HS-5 (cell line): ENCODE measurements at places on chromosomes 4 and X.

DNA sequence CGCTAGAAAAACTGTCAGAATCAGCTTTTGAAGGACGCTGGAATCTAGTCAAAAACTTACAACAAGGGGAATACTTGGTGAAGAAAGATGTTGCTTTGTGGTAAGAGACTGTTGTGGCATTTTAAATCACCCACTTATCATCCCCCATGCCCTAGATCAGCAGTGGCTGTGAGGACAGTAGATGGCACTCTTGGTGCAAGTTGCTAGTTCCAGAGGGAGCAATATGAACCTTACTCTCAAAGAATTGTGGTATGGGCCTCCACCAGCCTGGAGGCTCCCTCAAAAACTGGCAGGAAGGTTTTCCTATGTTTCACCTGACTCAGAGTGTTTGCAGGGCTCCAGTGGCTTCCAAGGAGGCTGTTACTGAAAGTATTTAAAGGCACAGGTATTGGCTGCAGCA is 37.7 kb upstream of the SLC16A2 start:
- DNase-seq = peak; percentile 5

DNA sequence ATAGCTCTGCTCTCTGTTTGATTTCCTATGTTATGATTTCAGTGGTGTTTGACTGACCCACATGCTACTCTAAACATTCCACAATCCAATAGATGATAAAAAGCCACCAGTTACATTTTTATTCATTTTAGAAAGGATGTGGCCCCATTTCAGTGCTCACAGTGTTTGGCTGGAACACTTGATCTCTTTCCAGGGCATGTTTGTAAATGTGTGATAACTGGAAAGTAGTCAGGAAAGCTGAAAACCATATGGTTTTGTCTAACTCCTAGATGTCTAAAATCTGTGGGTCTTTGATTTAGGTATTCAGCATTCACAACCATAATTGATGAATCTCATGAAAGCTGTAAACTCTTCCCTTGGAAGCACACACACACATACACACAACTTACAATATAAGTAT is 904.9 kb upstream of the AGA start:
- DNase-seq = no peak

GRCh38 chrX:51053741-51054140 is 143.2 kb downstream of the BMP15 start:
- no peak for DNase-seq

DNA sequence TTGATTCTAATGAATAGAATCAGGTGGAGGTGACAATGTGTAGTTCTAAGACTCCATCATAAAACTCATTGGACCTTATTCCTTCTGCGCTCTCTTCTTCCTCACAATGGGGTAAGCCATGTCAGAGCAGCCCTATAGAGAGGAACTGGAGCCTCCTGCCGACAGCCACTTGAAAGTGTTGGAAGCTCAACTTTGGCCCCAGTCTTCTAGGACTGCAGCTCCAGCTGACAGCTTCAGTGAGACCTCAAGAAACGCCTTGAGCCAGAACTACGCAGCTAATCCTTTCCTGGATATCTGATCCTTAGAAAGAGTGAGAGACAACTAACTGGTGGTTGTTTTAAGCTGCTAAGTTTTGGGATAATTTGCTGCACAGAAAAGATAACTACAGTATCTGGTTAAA is 22.1 kb upstream of the ADH7 start:
- no peak for DNase-seq

- DNase-seq = no peak
Observed at GRCh38 chr4:7803371-7803770, 136.3 kb downstream of the AFAP1 start.

GRCh38 chrX:15947648-15948317 is 93.2 kb upstream of the AP1S2 start:
- DNase-seq = peak; percentile 36

- no peak for DNase-seq
Observed at GRCh38 chrX:124242131-124242530, 90.3 kb upstream of the TEX13D start.

GRCh38 chrX:11609109-11609508 is 56.6 kb downstream of the ARHGAP6 start:
- DNase-seq = no peak

GRCh38 chr4:44493924-44494323 is 45.3 kb upstream of the KCTD8 start:
- no peak for DNase-seq

DNA sequence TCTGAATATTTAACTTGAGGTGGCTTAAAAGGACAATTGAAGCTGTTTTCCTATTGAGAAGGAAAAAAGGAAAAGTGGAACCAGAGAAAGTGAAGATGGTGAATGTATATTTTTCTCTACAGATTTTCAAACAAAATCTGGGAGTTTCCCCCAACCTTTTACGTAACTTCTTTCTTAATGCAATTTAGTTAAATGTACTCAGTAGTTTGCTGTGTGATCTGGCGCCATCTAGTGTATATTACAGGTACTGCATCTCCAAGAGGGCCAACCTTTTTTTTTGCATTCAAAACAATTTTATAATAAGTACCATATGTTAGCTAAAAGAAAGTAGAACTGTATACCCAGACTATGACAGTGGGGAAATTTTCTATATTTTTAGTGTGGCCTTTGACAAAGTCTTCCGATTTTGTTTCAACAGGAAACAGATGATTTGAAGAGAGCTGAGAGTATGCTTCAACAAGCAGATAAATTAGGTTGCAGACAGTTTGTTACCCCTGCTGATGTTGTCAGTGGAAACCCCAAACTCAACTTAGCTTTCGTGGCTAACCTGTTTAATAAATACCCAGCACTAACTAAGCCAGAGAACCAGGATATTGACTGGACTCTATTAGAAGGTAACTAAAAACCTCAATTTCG is 82.0 kb downstream of the PLS3 start:
- peak; percentile 53 for DNase-seq

DNA sequence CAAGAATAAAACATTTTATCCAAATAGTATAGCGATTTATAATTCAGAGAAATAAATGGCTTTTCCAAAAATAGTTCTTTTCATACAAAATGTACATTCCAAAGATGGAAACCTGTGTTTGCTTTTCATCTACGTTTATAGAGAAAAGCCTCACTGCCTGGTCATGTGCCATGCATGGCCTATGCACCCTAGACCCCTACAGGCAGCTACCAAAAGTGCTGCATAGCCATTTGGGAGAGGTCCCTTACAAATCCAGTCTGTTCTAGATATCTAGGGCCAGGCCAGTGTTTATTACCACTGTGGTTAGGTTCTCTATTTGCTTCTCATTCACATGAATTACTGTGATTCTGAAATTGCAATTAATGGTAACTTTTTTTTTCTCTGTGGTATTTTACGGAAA is 17.2 kb downstream of the HMGB2 start:
- no peak for DNase-seq

DNA sequence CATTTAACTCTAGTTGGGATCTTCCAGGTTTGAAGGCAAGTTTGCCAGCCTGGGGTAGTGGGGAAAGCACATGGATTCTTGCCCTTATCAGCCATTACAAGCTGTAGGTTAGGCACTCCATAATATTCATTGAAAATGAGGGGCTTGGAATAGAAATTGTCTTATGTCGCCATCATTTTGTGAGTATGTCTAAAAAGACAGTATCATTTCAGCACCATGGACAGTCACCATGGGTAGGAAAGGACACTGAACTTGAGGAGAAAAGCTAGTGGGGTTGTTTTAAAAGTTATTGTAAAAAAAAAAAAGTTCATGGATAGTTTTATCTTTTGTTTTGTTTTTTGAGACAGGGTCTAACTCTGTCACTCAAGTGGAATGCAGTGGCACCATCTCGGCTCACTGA is 356.1 kb downstream of the HNRNPD start:
- DNase-seq = peak; percentile 1

DNA sequence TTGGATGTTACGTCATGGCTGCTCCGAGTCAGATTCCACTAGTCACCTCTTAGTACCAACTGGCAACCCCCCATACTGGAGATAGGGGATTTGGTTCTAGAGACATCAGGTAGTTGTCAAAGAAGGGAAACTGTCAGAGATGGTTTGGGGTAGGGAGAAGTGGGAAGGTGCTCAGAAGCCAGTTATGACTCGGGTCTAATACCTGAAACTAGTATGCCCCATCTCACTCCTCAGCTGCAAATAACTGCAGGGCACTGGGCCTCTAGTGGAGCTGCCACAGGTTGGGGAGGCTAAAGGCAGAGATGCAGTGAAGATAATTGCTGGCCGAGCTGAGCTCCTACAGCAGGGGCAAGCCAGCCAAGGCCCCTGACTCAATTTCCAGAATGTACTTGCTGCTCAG is 30.0 kb downstream of the OTUD6A start:
- no peak for DNase-seq

GRCh38 chr4:55023030-55023429 is 102.4 kb downstream of the KDR start:
- no peak for DNase-seq

DNA sequence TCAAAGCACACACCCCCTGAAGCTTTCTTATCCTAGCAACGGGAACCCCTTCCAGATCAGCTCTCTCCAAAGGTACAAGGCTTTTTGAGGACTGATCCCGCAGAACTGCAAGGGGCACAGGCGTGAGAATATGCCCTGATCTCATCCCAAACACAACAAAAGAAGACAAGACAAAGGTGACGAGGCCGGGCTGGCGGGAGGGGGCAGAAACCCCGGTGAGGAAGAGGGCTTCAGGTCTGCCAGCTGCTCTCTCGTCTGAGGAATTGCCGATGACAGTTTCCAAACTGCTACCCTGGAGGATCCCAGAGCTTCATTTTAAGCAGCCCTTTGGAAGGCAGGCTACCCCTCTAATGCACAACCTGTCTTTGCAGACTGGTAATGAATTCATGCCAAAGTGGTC is 3.4 kb downstream of the HCFC1 start:
- no peak for DNase-seq

GRCh38 chr4:7224001-7224400 is 31.7 kb downstream of the SORCS2 start:
- no peak for DNase-seq

- DNase-seq = no peak
Observed at GRCh38 chr4:932713-933070, 432 bp downstream of the TMEM175 start.

DNA sequence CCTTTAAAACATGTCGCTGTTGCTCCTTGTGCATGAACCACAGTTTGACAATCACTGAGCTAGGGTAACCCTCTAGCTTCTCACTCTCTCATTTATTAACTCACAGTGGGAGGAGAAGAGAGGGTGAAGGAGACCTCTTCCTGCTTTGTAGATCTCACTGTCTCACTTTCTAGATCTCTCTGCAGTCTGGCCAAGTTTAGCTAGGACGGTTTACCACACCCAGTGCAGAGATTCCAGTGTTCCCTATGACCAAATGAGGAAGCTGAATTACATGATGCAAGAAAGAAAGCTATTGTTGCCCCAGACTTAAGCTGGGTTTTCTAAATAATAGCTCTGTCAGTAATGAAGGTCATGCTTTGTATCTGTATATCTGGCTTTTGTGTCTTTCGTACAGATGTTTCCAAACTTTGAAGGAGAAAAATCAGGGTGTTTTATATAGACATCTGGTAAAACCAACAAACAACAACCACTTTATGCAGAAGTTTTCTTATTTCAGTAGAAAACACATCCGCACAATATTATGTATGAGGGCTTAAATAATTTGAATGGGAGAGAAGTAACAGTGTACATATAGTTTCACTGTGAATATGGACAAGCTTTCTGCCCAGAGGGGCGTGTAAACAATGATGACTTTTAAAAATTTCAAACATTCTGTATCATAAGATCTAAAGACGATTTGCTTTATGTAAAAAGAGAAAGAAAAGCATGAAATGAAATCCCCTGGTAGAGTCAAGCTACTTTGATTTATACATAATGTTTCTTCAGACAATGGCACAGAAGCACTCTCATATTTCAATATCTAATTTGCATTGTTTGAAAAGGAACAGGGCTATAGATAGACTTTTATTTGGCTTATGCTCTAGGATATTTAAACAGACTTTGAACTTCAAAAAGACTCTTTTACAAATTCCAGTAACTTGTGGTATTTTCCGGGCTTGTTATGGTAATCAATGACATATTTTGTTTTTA is 582.3 kb downstream of the FSTL5 start:
- DNase-seq = no peak

- DNase-seq = no peak
Observed at GRCh38 chr4:151276787-151277562, at the start of gene PRSS48. TSS of gene PRSS48 (plus strand) at chr4:151277161. CDS start at chr4:151277173, 12 bp downstream.

DNA sequence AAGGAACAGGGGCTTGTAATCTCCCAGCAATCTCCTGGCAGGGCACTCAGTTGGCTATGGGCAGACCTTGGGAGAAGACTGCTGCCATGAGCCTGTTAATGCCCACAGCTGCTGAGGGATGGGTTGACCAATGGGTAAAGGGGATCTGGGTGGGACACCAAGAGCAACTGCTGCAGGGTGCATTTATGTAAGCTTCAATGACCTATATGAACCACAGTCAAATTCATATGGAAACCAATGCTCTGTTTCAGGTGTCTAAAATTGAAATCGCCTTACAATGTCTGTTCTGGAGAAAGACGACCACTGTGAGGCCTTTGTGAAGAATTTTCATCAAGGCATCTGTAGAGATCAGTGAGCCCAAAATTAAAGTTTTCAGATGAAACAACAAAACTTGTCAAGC is 6.1 kb downstream of the EPGN start:
- DNase-seq = no peak

- DNase-seq = no peak
Observed at GRCh38 chrX:103338663-103339062, 8.6 kb downstream of the TCEAL7 start.

GRCh38 chr4:57055886-57056285 is 54.3 kb downstream of the IGFBP7 start:
- no peak for DNase-seq

GRCh38 chrX:31012509-31013025 is 59.3 kb downstream of the FTHL17 start:
- DNase-seq = no peak

DNA sequence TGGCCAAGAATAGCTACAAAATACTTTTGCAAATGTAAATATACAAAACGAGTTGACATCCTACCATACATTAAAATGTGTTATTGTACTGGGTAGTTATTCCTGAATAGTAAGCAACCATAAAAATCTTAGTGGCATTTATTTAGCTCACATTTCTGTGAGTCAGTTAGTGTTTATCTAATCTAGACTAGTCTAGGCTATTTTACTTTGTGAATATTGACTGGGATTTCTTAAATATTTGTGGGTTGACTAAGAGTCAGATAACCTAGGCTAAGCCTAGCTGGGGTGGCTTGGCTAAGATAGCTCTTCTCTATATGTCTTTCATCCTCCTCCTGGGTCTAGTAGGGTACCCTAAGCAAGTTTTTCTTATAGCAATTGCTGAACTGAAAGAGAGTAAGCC is 543.8 kb upstream of the DIAPH2 start:
- DNase-seq = no peak

- DNase-seq = no peak
Observed at GRCh38 chrX:49079489-49080428, at the start of gene WDR45. TSS of gene WDR45 (minus strand) at chrX:49079887. CDS start at chrX:49078095, 1,792 bp downstream.

- DNase-seq = no peak
Observed at GRCh38 chrX:106950381-106950780, 30.2 kb downstream of the CLDN2 start.

DNA sequence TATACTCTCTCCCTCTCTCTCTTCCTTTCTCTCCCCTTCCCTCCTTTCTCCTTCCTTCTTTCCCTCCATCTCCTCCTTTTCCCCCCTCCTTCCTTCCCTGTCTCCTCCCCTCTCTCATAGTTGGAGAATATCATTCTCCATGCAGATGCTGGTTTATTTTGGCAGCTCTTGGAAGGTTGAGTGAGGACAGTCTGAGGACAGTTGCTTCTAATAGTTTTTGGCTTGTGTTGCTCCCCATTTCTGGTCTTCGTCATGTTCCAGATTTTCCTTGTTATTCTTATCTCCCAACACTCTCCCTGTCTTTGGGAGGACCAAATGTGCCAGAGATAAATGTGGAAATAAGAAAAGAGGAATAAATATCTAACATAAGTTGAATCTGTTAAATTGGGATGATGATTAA is 263.0 kb downstream of the FRMPD4 start:
- no peak for DNase-seq
